Activated CD8-positive, alpha-beta memory T cell treated with anti-CD3 and anti-CD28 coated beads for 24 hours (primary cell): ENCODE measurements at places on chromosomes 2 and 18.

GRCh38 chr2:15800495-15801329 is 139.6 kb upstream of the MYCN start:
- no peak for DNase-seq

- peak; percentile 89 for DNase-seq
Observed at GRCh38 chr2:190648289-190649034, 421 bp upstream of the NAB1 start.

- DNase-seq: no peak
Observed at GRCh38 chr2:62293490-62294271, 97.8 kb downstream of the B3GNT2 start.

DNA sequence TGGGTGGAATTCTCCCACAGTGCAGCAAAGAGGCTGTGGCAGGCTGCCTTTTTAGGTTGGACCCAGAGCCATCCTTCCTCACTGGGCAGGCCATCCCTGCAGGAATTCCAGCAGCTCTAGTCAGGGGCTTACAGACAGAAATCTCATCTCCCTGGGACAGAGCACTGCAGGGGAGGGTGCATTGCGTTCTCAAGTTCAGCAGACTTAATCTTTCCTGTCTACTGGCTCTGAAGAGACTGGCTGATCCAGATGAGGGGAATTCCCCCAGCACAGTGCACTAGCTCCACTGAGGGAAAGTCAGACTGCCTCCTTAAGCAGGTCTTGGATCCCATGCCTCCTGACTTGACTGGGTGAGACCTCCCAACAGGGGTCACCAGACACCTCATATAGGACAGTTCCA is 899.7 kb upstream of the VRK2 start:
- no peak for DNase-seq

- DNase-seq: no peak
Observed at GRCh38 chr2:47002031-47002430, 86.4 kb upstream of the MCFD2 start.

- DNase-seq: no peak
Observed at GRCh38 chr2:134932864-134933526, 14.4 kb downstream of the CCNT2 start.

GRCh38 chr2:143815082-143815481 is 685.9 kb downstream of the ARHGAP15 start:
- DNase-seq: no peak

DNA sequence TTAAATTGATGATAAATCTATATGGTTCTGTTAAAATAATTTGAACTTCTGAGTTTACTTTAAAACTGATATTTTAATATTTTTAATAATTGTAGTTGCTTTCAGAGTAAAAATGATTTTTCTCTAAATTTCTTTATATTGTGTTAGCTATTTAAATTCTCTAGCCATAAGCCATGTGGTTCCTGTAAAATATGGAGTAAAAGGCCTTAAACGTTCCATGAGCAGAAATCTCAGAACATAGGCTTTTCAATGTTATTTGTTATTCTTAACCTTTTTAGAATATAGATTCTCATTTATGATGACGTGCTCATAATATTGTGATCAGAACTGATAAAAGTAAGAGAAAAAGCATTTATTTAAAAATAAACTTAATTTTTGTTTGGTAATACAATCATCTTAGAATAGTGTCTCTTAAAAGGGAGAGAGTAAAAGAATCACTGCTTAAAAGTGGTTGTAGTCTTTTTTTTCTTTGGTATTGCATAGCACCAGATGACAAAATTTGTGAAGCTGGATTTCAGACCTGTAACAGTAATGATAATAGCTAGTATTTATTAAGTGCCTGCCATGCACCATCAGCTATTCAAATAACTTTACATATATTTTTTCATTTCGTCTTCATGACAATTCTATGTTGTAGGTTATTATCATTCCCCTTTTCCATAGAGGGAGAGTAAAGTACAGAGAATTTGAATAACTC is 2.7 kb downstream of the BMPR2 start:
- DNase-seq: no peak

GRCh38 chr2:61426267-61426897 is 44.5 kb downstream of the USP34 start:
- peak; percentile 83 for DNase-seq

DNA sequence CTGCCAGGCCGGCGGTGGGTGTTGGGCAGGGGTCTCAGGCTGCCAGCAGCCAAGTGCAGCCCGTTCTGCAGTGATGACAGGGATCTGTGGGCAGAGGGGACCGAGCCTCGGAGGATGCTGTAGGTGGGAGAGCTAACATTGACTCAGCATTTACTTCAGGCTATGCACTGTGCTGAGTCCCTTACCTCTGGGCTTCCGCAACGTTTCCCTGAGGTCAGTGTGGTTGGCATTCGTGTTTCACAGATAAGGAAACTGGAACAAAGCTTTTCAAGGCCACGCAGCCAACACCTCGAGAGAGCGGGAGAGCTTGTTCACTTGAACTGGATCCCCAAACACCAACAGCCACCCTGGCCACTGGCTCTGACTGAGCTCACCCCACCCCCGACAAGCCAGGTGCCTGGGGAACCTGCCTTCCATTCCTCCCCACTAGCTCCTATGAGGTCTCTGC is 839 bp upstream of the GPR148 start:
- no peak for DNase-seq

DNA sequence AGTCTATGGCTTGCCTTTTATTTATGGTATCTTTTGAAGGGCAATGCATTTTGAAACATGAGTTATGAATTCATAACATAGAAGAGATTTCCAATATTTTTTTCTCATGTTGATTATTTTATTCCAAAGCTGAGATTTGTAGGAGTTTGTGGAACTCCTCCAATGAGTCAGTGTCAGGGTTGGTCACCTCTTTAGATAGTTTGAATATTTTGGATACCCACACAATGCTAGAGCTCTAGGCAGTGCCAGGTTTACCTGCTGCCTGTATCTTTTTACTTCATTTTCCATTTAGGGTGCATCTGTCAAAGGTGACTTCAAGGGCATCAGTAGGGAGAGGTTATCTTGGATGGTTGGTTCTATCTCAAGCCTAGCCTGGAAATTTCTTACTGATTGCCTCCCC is 152.7 kb downstream of the CERS6 start:
- DNase-seq: no peak

GRCh38 chr18:62445386-62445917 is 77.4 kb upstream of the ZCCHC2 start:
- no peak for DNase-seq

DNA sequence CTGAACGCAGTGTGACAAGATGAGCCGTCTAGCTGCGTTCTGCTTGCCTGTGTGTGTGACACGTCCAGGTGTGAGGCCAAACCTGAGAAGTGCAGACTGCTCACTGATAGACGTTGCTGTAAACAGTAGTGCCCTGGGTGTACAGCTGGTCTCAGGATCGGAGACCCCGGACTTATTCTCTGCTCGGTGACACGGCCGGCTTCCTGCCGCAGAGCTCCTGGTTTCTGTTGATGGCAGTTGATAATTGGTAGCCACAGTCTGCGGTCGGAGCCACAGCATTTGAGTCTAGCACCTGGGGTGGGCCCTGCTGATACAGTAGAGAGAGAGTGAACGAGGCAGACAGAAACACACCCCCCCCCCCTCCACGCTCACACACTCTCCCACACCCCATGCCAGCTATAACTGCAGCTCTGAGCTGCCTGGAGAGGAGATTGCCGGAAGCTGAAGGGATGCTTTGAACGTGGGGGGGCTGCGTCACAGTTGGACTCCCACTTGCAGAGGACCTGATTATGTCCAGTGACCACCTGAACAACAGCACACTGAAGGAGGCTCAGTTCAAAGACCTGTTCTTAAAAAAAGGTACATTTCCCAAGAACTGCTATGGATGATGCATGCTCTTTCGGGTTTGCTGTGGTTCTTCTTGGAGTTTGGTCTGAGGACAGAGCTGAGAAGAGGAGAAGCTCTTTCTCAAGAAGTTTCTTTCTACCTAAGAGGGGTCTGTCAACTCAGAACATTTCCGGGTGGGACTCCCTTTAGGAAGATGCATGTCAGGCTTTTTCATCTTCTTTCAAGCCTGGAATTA is 114.0 kb downstream of the FAM210A start:
- DNase-seq: peak; percentile 89

- no peak for DNase-seq
Observed at GRCh38 chr2:218783688-218784087, 1.7 kb downstream of the CYP27A1 start.

- DNase-seq: no peak
Observed at GRCh38 chr2:77007686-77008085, 514.5 kb downstream of the LRRTM4 start.
